ENCODE measurements at places on chromosomes 2 and 18.

DNA sequence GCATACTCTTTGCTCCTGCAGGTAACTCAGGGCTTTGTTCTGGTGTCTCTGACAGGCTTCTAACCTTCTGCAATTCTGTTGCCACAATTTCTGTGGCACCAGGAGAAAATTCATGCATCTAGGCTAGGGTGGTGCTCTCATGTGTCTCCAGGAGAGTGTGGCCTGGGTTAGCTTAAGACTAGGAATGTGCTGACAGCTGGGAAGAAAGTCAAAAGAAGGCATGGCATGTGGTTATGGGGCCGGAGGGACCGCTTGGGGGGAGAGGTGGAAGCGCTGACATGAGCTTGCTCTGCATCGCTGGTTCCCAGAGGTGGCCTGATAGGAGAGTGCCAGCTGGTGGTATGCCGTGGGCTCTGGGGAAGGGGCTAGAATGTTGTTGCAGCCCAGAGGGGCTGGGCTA lies 173.3 kb upstream of the TNP1 start:
- no peak overlapping the region for H3K4me3 ChIP-seq
- H3K27ac ChIP-seq: no peak overlapping the region
- H3K4me1 ChIP-seq: 0 out of 2 replicates have a peak, but pooled peaks cover 3% of the 10 kb centered on the region
- H3K36me3 ChIP-seq: no peaks in the 10 kb centered on the region

DNA sequence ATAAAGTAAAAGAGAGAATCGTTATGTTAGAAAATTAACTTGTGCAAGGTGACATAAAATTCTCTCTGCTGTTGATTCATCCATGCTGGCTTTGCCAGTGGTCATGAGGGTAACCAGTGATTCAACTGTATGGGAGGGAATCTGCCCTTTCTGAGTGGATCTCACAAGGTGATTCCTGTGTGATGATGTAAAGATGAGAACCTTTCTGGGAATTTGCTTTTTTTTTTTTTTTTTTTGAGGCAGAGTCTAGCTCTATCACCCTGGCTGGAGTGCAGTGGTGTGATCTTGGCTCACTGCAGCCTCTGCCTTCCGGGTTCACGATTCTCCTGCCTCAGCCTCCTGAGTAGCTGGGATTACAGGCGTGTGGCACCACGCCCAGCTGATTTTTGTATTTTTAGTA lies 23.3 kb downstream of the RAB31 start:
- no peak overlapping the region for H3K27ac ChIP-seq
- no peak for DNase-seq
- no peak overlapping the region for H3K4me3 ChIP-seq
- no peaks in the 10 kb centered on the region for H3K36me3 ChIP-seq
- no peaks in the 10 kb centered on the region for H3K27me3 ChIP-seq

- H3K27ac ChIP-seq: no peak overlapping the region
- DNase-seq: no peak
- H3K4me3 ChIP-seq: no peak overlapping the region
- no peaks in the 10 kb centered on the region for H3K27me3 ChIP-seq
Measured at GRCh38 chr2:188850786-188851185, 123.4 kb upstream of the COL3A1 start.

GRCh38 chr2:143177096-143177786 lies 48.0 kb downstream of the ARHGAP15 start:
- DNase-seq: no peak
- no peaks in the 10 kb centered on the region for H3K27me3 ChIP-seq
- H3K4me1 ChIP-seq: peaks cover 8% of the 10 kb centered on the region
- peaks cover 9% of the 10 kb centered on the region for H3K36me3 ChIP-seq
- H3K27ac ChIP-seq: no peak overlapping the region
- no peak overlapping the region for H3K4me3 ChIP-seq

DNA sequence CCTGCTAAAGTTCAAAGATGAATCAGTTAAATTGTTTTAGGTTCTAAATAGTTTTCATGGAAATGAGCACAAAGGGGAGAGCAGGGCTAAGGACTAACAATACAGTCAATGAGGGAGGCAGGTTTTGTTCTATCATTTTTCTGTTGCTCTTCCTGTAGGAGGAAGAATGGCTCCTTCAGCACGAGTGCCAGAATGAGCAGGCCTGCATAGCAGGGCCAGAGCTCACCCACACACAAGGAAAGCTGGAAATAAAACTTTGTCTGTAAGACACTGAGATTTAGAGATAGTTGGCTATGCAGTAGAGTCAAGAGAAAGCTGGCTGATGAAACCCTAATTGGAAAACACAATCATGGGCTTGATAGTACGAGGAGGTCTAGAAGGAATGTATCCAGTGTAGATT lies 313.3 kb downstream of the MBD2 start:
- no peaks in the 10 kb centered on the region for H3K36me3 ChIP-seq
- DNase-seq: no peak
- H3K4me1 ChIP-seq: 0 out of 2 replicates have a peak, but pooled peaks cover 3% of the 10 kb centered on the region
- H3K27ac ChIP-seq: peak overlapping the region; percentile 82

GRCh38 chr2:16320716-16321115 lies 344.9 kb downstream of the CYRIA start:
- H3K4me1 ChIP-seq: peaks cover 26% of the 10 kb centered on the region
- no peak overlapping the region for H3K4me3 ChIP-seq
- H3K36me3 ChIP-seq: no peaks in the 10 kb centered on the region
- no peak overlapping the region for H3K27ac ChIP-seq
- no peak for DNase-seq

- H3K27ac ChIP-seq: no peak overlapping the region
- peaks cover 26% of the 10 kb centered on the region for H3K36me3 ChIP-seq
- no peak for DNase-seq
Measured at GRCh38 chr2:38810488-38810887, 32.5 kb downstream of the GEMIN6 start.

DNA sequence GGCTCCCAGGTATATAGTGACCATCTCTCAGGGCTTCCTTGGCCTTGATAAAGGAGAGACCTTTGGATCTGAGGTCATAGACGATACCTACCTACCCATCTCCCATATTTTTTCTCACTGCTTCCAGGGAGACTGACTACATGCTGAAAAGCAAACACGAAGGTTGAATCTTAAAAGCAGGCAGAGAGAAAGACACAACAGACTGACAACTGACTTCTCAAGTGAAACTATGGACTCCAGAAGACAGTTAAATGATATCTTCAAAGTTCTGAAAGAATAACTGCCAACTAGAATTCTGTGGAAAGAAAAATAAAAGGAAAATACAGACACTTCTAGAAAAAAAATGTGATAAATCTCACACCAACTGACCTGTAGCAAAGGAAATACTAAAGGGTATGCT lies 76.5 kb upstream of the HAAO start:
- H3K4me1 ChIP-seq: no peaks in the 10 kb centered on the region
- H3K36me3 ChIP-seq: peaks cover 12% of the 10 kb centered on the region
- no peak overlapping the region for H3K27ac ChIP-seq
- no peak overlapping the region for H3K4me3 ChIP-seq
- DNase-seq: no peak

DNA sequence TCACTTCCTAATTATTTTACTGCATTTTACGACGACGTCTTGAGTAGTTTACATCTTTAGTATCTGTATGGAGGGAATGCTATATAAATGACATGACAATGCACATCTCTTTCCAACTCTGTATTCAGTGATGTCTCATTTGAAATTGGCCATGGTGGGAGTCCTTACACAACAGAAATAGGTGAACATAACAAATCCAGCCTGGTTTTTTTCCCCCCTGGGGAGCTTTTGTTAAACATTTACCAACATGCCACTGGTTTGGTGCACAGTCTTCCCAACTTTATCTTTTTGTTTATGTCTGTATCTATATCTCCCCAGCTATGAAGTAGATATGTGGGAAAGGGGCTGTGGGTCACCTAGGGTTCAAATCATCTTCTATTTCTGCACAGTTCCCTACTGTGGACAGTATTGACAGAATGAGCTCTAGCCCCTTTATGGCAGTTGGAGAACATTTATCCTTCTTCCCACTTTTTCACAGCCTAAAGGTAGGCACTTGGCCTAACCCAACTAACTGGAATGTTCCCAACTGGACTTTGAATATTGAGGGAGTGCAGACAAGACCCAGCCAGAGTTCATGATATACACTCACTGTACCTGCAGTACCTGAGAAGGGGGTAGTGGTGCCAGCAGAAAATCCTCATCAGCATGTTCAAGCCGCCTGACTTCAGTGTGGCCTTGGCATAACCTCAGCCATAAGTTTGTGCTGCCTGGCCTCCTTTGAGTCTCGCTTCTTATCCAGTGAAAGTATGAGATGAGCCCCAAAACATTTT lies 5.7 kb upstream of the RTKN start:
- H3K4me1 ChIP-seq: peaks cover 12% of the 10 kb centered on the region
- peaks cover 20% of the 10 kb centered on the region for H3K27me3 ChIP-seq
- H3K4me3 ChIP-seq: no peak overlapping the region
- H3K36me3 ChIP-seq: no peaks in the 10 kb centered on the region

GRCh38 chr2:241860184-241861078 lies 1.7 kb upstream of the PDCD1 start:
- H3K4me1 ChIP-seq: peaks cover 10% of the 10 kb centered on the region
- H3K4me3 ChIP-seq: no peak overlapping the region

- no peak for DNase-seq
- no peaks in the 10 kb centered on the region for H3K27me3 ChIP-seq
- no peak overlapping the region for H3K27ac ChIP-seq
- no peak overlapping the region for H3K4me3 ChIP-seq
- no peaks in the 10 kb centered on the region for H3K36me3 ChIP-seq
Measured at GRCh38 chr18:40832362-40832761, 1122.7 kb upstream of the PIK3C3 start.

DNA sequence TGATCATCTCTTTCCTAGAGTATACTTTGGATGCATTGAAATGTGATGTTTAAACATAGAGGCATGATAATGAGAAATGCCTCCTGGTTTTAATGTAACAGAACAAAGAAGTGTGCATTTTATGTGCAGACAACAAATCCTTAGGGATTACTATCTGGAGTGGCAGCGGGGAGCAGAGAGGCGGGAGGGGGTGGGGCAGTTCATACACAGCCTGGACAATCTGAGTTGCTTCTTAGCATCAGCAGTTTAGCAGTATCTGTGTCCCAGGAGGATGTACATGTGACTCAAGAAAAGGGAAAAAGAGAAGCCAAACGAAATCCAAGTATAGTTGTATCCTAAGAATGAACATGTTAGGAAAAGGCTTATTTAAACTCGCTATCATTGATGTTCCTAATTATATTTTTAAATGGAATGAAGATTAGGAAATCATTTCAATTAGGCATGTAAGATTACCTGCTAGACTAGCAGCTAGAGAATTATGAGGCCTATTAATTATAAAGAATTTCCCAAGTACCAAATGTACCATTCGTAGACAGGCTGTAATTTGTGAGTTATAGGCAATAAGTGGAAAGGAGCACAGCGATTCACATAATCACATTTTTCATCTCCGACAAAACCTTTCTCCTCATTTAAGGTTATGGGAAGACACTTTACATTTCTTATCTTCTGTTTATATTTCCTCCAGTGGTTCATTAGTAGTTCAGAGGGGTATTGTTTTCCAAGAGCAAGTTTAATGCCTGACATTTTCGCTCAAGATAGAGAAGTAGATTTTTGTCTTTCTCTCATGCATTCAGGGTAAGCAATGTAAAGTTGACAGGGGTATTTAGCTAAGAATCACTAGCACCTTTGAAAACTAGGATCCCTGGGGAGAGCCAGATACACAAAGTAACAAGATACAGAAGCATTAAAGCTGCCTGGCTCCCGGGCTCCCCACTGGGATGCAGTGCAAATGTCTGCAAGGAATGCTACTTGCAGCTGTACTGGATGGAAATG lies 141.3 kb upstream of the NOSTRIN start:
- H3K4me3 ChIP-seq: no peak overlapping the region
- H3K27ac ChIP-seq: no peak overlapping the region
- DNase-seq: peak; percentile 41
- H3K36me3 ChIP-seq: no peaks in the 10 kb centered on the region

- no peaks in the 10 kb centered on the region for H3K36me3 ChIP-seq
- H3K27ac ChIP-seq: 0 out of 2 replicates have a peak overlapping the region, but pooled peaks have one; percentile 7
- peaks cover 47% of the 10 kb centered on the region for H3K4me1 ChIP-seq
- H3K4me3 ChIP-seq: no peak overlapping the region
- H3K27me3 ChIP-seq: no peaks in the 10 kb centered on the region
Measured at GRCh38 chr2:223952280-223952968, 4.8 kb upstream of the MRPL44 start.

DNA sequence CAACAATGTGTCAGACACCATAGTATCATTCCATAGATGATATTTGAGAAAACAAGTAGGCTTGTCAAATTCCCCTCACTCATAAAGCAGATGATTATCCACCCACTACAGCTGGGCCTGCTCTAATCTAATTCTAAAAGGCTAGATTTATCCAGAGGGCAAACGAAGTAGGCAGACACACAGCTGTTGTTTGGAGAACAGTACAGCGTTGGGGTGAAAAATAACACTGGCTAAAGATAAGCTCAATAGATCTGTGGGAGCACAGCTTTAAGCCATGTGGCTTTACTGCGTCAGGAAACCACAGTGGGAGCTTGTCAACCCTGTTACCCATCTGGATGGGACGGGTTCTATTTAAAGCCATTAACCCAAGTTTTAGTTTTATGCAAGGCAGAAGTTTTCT lies 48.9 kb upstream of the COBLL1 start:
- DNase-seq: no peak
- no peaks in the 10 kb centered on the region for H3K27me3 ChIP-seq
- no peaks in the 10 kb centered on the region for H3K36me3 ChIP-seq
- no peak overlapping the region for H3K4me3 ChIP-seq
- H3K27ac ChIP-seq: no peak overlapping the region

- peaks cover 17% of the 10 kb centered on the region for H3K4me1 ChIP-seq
- H3K4me3 ChIP-seq: no peak overlapping the region
- peaks cover 10% of the 10 kb centered on the region for H3K36me3 ChIP-seq
- no peak overlapping the region for H3K27ac ChIP-seq
- H3K27me3 ChIP-seq: peaks cover 6% of the 10 kb centered on the region
- DNase-seq: no peak
Measured at GRCh38 chr2:42001711-42002201, 46.1 kb upstream of the PKDCC start.

GRCh38 chr18:53864770-53865169 lies 359.7 kb downstream of the MBD2 start:
- no peak for DNase-seq
- no peaks in the 10 kb centered on the region for H3K36me3 ChIP-seq
- H3K4me1 ChIP-seq: peaks cover under 1% of the 10 kb centered on the region

DNA sequence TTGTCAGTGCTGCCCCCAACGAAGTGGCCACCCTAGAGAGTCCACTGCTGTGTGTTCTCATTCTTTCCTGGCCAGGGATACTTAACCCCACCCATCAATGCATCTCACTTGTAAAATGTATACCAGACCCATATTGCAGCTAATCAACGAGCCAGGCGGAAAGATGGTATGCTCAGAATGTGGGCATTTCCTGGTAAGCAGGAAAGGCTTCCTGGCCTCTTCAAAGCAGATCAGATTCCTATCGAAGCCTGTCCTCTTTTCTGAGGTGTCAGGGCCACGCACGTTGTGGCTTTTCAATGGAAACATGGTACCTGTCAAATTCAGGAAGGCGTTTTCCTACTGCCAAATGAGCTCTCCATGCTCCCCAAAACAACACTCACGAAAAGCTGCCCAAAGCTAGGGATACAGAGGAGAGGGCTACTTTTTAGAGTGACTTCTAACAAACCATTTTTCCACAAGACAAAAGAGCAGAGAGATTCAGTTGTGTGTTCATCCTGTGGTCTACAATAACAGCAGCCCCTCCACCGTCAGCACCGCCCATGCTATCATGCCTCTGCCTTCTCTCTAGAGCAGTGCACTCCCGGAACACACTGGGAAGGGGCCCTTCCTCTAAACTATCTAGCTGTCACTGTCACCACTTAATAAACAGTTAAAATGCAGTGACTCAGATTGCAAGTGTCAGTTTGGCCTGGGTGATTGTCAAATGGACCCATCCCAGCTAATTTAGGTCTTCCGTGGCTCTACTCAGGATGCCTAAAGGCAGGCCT lies 535.1 kb downstream of the RNF144A start:
- no peak for DNase-seq
- H3K36me3 ChIP-seq: no peaks in the 10 kb centered on the region
- no peaks in the 10 kb centered on the region for H3K27me3 ChIP-seq
- peaks cover 54% of the 10 kb centered on the region for H3K4me1 ChIP-seq
- no peak overlapping the region for H3K4me3 ChIP-seq

Measured in WTC11 (cell line).